Activated naive CD8-positive, alpha-beta T cell treated with anti-CD3 and anti-CD28 coated beads, Interleukin-2, amount 10 ng/mL, durations not matched to agents 7 days and 5 days (primary cell): ENCODE measurements at places on chromosomes 6 and 20. TPM values are rescaled to one million over a fixed set of nuclear protein-coding genes. Genes with fewer than 3 reads are reported as not detected.

The STMND1 gene
- total RNA-seq = not detected

The SIRPD gene
- 0.30 TPM for total RNA-seq

The RNF217 gene
- 1.0 TPM for total RNA-seq

The EYA4 gene
- not detected for total RNA-seq

The PREX1 gene
- total RNA-seq = 142 TPM

The TFAP2C gene
- not detected for total RNA-seq

The OPN5 gene
- not detected for total RNA-seq

The PRR18 gene
- not detected for total RNA-seq

The GSTA3 gene
- not detected for total RNA-seq

The ARMH2 gene
- 1.6 TPM for total RNA-seq

The LY86 gene
- 5.7 TPM for total RNA-seq

The COL11A2 gene
- total RNA-seq = 1.00 TPM

The BPIFB4 gene
- not detected for total RNA-seq

The CLDN20 gene
- not detected for total RNA-seq

The PACRG gene
- total RNA-seq = 0.58 TPM

The DBNDD2 gene
- 21.1 TPM for total RNA-seq

The DLK2 gene
- 0.37 TPM for total RNA-seq

The SYNCRIP gene
- total RNA-seq = 99.3 TPM

The IL20RA gene
- not detected for total RNA-seq

The PTCRA gene
- total RNA-seq = not detected

The ELOVL2 gene
- total RNA-seq = not detected

The SLC4A11 gene
- 2.4 TPM for total RNA-seq

The SGK2 gene
- total RNA-seq = 0.48 TPM

The SMOC2 gene
- total RNA-seq = not detected

The ME1 gene
- total RNA-seq = 0.88 TPM

The FERMT1 gene
- not detected for total RNA-seq

The DOK5 gene
- total RNA-seq = not detected

The SULF2 gene
- 1.2 TPM for total RNA-seq

The BANF2 gene
- not detected for total RNA-seq

The CASP8AP2 gene
- total RNA-seq = 49.1 TPM

The FAM8A1 gene
- 14.9 TPM for total RNA-seq

The PROKR2 gene
- not detected for total RNA-seq

The HLA-DRB1 gene
- total RNA-seq = 12.1 TPM

The GLP1R gene
- total RNA-seq = not detected

The GUCA1A gene
- not detected for total RNA-seq

The TMEM74B gene
- 3.5 TPM for total RNA-seq

The AGER gene
- total RNA-seq = 52.3 TPM

The PRR3 gene
- total RNA-seq = 19.9 TPM

The BPIFB2 gene
- total RNA-seq = not detected

The WFDC10B gene
- total RNA-seq = not detected

The LAMA2 gene
- total RNA-seq = not detected

The PLG gene
- 0.69 TPM for total RNA-seq

The HMGCLL1 gene
- not detected for total RNA-seq

The TSBP1 gene
- total RNA-seq = not detected
